ENCODE measurements at places on chromosomes 4 and X.

DNA sequence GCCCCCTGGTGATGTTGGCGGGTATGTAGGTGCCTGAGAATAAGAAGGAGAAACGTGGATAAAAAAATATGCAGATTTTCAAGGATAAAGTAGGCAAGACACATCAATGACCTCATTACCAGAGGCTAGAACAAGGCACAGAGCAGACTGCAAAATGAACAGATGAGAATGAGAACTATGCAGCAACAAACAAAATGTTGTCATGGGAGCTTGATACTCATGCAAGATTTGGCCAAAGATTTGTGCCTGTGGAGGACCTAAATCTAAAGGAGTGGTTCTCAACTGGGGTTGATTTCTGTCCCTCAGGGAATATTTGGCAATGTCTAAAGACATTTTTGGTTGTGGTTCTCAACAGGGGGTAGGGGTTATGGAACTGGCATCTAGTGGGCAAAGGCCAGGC lies 177.3 kb downstream of the FRMPD4 start:
- no peak for DNase-seq

GRCh38 chr4:81449015-81449414 lies 22.7 kb downstream of the RASGEF1B start:
- DNase-seq = no peak

DNA sequence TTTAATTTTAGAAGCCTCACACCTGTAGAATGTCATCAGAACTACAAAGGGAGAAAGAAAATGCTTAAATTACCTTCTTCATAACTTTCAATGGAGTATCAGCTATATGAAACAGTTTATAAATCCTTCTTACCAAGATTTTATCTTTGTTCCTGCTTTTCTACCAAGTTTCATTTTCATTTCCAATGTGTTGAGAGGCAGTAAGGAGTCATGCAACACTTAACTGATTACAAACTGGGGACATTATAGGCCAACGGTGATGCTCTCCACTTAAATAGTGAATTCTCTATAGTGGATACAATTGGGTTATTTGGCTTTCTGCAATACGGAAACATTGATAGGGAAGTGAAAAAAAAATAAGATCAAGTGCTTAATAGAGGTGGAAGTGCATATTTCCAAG lies 145.2 kb upstream of the FTHL17 start:
- no peak for DNase-seq

DNA sequence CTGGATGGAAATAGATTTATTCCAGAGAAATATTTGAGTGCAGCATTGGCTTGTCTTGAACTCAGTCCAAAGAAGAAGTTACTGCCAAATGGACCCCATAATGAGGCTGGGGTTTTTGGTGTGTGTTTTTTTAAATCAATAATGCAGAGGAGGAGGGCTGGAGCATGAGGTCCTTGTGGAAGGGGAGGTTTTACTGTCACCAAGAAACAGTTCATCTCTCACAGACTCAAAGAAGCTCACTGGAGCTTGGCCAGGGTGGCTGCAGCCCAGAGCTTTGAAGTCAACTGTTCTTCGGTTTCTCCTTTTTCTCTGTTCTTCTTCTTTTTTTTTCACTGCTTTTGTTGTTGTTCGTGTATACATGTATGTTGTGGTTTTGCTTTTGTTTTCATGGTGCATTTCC lies 377.7 kb downstream of the FBXW7 start:
- DNase-seq = no peak

GRCh38 chrX:48890934-48891401 lies 6.6 kb downstream of the TIMM17B start:
- no peak for DNase-seq

GRCh38 chr4:137649711-137650450 lies 117.6 kb upstream of the PCDH18 start:
- no peak for DNase-seq
